ENCODE measurements at places on chromosomes 2 and 18. TPM values are rescaled to one million over a fixed set of nuclear protein-coding genes. Genes with fewer than 3 reads are reported as not detected.

The FZD7 gene
- 30.3 TPM for total RNA-seq

The CHPF gene
- total RNA-seq: 201 TPM

The LRRC30 gene
- total RNA-seq: not detected

The MYO7B gene
- 0.24 TPM for total RNA-seq

The UGT1A3 gene
- not detected for total RNA-seq

Data from epithelial cell of alveolus of lung (primary cell).